OCI-LY7 (cell line): ENCODE measurements at places on chromosomes 3 and 15. TPM values are rescaled to one million over a fixed set of nuclear protein-coding genes. Genes with fewer than 3 reads are reported as not detected.

- no peak for DNase-seq
Measured at GRCh38 chr3:77605865-77606264, 566.0 kb downstream of the ROBO2 start.

The DRD3 gene
- total RNA-seq, result not detected in 2 replicates

The IL5RA gene
- not detected in 2 replicates for total RNA-seq

DNA sequence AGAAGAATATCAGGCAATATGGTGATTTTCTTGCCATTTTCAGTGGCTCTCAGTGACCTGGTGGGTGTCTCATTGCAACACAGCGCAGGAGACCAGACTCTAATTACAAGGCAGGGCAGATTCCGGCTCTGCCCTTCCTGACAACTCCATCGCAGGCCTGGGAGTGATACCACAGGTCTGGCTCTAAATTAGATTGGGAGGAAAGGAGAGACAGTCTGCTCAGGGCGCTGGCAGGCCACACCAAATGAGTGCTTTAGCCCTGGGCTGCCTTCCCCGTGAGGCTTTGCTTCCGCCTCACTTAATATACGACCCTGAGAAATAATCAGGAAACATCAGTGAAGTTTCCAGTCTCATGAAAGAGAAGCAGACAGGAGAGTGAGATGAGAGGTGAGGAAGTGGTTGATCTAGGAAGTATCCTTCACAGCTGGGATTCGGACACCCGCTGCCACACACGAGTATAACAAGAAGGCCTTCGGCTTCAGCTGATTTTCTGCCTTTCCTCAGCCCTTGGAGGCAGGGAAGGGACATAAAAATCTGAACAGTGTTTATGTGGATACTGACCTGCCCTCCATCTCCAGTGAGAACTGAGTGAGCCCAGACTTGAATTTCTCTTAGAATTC, 73.7 kb upstream of the PROK2 start:
- no peak for DNase-seq

The LRRN1 gene
- not detected in 2 replicates for total RNA-seq

- DNase-seq, result no peak
Measured at GRCh38 chr3:179969525-179969924, 67.2 kb downstream of the PEX5L start.

The NR2E3 gene
- total RNA-seq, result not detected in 2 replicates

DNA sequence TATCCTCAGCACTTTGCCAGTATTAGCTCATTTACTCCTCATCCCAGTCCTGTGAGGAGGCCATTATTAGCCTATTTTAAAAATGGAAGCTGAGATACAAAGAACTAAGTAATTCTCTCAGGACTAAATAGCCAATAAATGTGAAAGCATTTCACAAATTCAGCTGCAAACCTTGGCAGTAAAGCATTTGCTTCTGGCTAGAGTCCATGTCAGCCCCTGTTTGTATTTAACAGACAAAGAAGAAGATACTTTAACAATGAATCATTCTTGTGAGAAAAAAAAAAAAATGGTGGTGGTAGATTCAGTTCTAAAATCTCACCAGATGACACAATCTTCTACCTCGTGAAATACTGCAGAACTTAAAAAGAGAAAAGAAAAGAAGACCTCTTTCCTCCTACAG, 85.0 kb upstream of the CNTN6 start:
- DNase-seq, result no peak

DNA sequence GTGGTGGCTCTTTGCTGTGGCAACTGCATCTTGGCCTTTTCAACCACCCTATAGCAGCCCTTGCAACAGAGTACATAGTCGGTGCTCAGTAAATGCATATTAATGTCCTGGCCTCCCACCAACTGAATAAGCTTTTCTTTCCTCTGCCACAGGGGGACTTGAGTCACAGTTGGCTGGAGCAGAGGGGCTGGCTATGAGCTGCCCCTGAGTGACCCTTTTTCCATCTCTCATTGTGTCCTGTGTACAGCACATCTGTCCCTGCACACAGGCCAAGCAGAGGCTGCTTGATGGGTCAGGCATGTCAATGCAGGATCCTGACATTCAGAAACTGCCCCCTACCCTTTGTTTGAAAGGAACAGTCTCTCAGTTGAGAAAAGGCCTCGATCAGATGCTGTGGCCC, 22.4 kb downstream of the SPSB4 start:
- no peak for DNase-seq

The PRSS50 gene
- not detected in 2 replicates for total RNA-seq

- no peak for DNase-seq
Measured at GRCh38 chr3:64011685-64012084, 11.6 kb downstream of the PSMD6 start.

The TMEM108 gene
- not detected in 2 replicates for total RNA-seq

GRCh38 chr15:78408355-78408640, 29.7 kb upstream of the IREB2 start:
- DNase-seq, result no peak

The KLHL24 gene
- 34.0 and 53.0 TPM in 2 replicates for total RNA-seq

DNA sequence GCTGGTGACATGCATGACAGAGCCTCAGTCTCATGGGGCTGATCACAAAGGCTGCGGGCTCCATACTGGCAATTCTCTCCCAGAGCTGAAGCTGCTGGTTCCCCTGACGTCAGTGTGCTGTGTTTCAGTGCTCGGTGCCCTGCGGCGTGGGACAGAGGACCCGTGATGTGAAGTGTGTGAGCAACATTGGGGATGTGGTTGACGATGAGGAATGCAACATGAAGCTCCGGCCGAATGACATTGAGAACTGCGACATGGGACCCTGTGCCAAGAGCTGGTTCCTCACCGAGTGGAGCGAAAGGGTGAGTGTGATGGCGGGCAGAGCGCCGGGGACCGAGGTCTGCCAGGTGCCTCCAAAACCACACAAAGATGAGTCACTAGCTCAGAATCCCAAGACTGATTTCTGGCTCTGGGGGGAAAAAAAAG, 62.0 kb upstream of the NR2E3 start:
- no peak for DNase-seq

The XYLB gene
- total RNA-seq, result 5.3 and 6.7 TPM in 2 replicates

The SLC7A14 gene
- total RNA-seq, result not detected in 2 replicates

- no peak for DNase-seq
Measured at GRCh38 chr3:8647137-8647985, 2.8 kb upstream of the SSUH2 start.

- DNase-seq, result no peak
Measured at GRCh38 chr3:4045756-4046155, 246.5 kb downstream of the LRRN1 start.

The GRK7 gene
- total RNA-seq, result not detected in 2 replicates

GRCh38 chr3:72401005-72401545, 447.2 kb downstream of the SHQ1 start:
- no peak for DNase-seq

- no peak for DNase-seq
Measured at GRCh38 chr15:92503889-92504288, 110.2 kb downstream of the ST8SIA2 start.

GRCh38 chr3:155663467-155664212, 81.2 kb downstream of the PLCH1 start:
- DNase-seq, result no peak

GRCh38 chr3:71104121-71104541, 479.4 kb downstream of the FOXP1 start:
- DNase-seq, result no peak

DNA sequence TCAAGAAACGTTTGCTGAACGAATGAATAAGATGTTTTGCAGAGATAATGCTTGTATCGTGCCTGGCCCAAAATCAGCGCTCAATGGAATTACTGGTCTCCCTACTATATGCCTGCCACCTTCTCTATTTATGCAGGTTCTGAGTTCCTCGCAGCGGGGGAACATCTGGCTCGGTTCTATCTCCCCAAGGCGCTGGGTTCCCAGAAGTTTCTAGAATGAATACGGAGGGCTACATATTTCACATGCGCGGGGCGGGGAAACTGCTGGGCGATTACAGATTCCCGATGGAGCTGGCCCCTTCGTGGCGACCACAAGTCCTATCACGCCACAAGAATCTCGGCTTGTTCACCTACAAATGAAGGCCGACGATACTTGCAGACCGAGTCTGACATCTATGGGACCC, 411 bp upstream of the EIF2B5 start:
- DNase-seq, result no peak

GRCh38 chr3:42066516-42067181, 24.5 kb upstream of the TRAK1 start:
- peak; percentile 41 for DNase-seq

- no peak for DNase-seq
Measured at GRCh38 chr15:72934921-72935320, 117.3 kb upstream of the NEO1 start.

The TEX9 gene
- total RNA-seq, result 43.5 and 44.6 TPM in 2 replicates

The GPX1 gene
- 119 and 148 TPM in 2 replicates for total RNA-seq

GRCh38 chr15:31499236-31499952, 172.8 kb downstream of the KLF13 start:
- no peak for DNase-seq

The ZNF501 gene
- 0.88 and 1.4 TPM in 2 replicates for total RNA-seq

GRCh38 chr15:53072077-53072476, 281.9 kb upstream of the ONECUT1 start:
- DNase-seq, result peak; percentile 33

The DOCK3 gene
- not detected in 2 replicates for total RNA-seq

- DNase-seq, result peak; percentile 54
Measured at GRCh38 chr3:149487598-149488197, 13.2 kb downstream of the TM4SF4 start.

DNA sequence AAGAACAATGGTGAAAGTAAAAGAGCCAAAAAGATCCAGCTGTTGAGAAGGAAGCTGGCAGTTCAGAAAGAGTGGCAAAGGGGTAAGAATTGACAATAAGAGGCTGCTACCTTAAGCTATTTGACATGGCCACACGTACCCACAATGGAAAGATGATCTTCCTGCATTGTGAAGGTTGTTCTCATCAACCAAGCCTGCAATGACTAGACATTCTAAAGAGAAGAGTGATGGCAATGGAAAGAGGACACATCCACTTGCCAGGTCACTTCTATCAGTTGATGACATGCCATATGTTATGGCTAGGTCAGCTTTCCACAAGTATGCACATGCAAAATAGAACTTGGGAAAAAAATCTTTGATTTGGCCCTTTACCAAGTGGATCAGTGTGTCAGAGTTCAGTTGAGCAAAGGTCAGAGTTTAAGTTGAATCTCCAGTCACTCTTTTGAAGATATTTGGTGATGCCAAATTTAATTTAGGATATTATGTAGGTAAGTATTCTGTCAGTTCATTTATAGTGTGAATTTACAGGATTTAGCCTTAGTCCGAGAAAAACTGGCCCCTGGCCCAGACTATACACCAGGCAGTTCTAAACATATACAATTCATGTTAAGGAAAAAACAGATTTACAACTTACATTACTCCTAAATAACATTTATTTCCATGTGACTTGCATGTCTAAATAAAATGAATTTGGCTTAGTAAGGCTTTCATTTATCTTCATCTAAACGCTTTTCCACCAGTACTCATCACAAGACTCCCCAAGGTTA, 104.9 kb upstream of the FLNB start:
- DNase-seq, result no peak

- no peak for DNase-seq
Measured at GRCh38 chr3:131221731-131222130, 159.8 kb upstream of the NUDT16 start.

DNA sequence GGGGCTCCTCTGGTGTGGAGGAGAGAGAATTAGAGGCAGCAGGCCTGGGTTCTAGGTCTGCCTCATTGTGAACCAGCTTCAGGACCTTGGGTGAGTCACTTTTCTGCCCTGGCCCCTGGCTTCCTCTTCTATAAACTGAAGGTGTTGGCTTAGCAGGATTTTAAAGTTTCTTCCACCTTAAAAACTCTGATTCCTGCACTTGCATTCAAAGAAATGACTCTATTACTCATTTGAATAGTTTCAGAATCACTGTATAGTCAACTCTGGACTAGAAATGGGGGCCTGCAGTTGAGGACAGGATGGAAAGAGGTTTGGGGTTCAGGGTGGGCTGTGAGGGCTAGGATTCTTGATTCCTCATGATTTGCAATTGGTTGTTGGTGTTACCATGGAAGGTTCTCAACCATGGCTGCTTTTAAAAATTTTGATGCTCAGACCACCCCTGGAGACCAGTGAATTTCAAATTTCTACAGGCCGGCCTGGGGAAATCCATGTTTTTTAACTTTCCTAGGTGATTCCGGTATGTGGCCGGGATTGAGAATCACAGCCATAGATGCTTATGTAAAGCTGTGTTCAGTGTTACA, 19.9 kb downstream of the SMAD3 start:
- peak; percentile 54 for DNase-seq

DNA sequence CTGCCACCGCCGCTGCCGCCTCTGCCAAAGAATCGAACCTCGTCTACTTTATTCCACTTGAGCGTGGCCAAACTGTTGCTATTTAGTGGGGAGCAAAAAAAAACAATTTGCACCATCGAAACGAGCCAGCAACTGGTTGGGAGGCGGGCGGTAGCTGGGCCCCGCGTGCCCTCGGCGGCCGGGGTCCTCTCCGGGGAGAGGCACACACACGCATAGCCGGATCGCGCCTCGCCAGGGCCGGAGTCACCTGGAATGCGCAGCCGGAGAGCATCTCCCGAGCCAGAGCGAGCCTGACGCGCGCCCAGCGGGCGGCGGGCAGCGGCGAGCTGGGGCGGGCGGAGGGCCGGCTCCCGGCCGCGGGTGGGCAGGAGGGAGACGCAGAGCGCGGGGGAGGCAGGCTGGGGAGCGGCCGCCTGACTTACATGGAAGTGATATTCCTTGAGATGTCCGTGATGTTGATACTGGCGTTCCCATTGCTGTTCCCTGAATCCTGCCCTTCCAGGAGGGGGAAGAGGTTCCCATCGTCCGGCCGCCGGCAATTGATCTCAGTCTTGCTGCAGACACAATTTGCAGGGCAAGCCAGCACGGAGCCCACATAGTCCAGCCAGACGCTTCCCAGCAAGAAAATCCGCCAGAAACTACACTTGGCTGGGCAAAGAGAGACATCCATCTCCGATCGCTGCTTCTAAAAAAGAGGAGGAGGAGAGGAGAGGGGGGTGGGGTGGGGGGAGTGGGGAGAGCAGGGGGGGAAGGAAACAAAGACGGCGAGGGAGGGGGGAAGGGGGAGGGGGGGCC, 858 bp downstream of the NTRK3 start:
- no peak for DNase-seq

The TRIP4 gene
- total RNA-seq, result 20.5 and 21.0 TPM in 2 replicates

The ENTPD3 gene
- not detected in 2 replicates for total RNA-seq

The CA12 gene
- total RNA-seq, result not detected in 2 replicates

DNA sequence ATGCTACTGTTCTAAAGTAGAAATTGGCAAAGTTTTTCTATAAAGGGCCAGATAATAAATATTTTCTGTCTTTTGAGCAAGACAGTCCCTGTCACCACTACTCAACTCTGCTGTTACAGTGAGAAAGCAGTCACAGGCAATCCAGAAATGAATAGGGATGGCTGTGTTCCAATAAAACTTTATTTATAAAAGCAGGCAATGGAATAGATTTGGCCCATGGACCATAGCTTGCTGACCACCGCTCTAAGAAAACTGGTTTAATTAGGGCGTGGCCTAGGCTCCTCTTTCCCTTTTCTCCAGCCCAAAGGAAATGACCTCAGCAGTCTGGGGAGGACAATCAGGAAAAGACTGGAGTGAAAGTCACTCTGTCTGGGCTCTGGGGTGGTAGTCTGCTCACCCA, 183.8 kb downstream of the MEGF11 start:
- DNase-seq, result no peak

- no peak for DNase-seq
Measured at GRCh38 chr15:78052545-78052944, 25.0 kb downstream of the TBC1D2B start.
